ENCODE measurements at places on chromosomes 11 and 22.

GRCh38 chr11:15146271-15147003 is 31.7 kb downstream of the INSC start:
- no peak for DNase-seq

DNA sequence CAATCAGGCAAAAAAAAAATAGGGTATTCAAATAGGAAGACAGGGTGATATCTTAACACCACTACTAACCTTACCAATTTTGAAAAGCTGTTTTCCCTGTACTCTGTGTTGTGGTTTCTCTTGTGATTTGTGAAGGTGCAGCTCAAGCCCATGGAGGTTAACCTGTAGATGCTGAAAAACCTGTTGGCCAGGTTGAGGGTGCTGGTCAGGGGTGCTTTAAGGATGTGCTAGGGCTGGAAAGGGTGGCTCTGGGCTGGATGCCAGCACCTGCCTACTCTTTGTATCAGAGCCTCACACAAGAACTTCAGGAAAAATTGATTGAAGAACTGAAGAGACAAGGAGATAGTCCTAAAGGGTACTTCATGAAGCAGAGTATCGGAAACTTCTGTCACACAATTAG is 18.3 kb upstream of the OR5M8 start:
- DNase-seq = no peak

DNA sequence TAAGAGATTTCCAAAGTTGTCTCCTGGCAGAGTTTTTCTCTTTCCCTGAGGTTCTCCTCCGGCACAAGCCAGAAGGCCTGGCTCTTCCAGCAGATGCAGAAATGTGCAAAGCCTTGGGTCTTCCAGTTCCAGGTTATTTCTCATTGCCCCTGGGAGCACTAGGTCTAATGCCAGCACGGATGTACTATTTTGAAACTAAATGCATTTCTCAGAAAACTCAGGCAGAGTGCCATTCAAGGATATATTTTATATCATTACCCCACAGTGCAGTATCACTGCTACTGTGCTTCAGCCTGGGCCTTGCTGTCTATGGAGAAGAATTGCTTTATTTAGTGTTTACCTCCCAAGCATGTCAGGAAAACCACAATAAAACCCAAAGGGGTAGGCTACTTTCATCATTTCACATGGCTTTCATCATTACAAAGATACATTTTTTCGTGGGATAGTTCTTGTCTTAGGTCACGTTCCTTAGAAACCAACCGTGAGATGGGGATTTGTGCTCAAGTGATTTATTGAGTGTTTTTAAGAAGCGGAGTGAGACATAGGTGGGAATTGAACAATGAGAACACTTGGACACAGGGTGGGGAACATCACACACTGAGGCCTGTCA is 22.4 kb upstream of the FZD4 start:
- no peak for DNase-seq

- DNase-seq = no peak
Observed at GRCh38 chr11:70305501-70305900, 35.0 kb downstream of the PPFIA1 start.

DNA sequence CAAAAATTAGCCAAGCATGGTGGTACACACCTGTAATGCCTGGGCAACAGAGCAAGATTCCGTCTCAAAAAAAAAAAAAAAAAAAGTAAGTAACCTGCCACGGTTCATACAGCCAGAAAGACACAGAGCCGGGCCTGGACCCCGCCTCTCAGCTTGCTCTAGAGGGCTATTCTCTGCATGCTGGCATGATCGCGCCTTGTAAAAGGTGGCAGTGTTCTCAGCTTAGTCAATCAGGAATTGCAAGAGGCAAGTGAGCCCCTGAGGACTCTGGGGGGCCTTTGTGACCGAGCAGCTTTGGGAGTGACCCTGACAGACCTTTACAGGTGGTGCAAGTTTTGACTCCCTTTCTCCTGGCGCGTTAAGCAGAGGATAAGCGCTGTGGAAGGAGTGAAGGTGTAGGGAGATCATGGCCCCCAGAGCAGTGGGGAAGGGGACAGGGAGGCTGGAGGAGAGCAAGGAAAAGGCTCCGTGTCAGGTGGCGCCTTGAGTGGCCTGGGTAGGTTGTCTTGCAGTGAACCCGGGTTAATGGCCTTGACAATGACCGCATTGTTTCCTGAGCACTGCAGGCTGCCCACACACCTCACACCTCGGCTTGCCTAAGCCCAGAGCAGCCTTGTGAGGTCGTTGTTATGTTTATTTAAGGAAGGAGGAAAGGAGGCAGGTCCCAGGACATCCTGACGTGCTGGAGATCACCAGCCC is 48.9 kb downstream of the CDPF1 start:
- DNase-seq = no peak

DNA sequence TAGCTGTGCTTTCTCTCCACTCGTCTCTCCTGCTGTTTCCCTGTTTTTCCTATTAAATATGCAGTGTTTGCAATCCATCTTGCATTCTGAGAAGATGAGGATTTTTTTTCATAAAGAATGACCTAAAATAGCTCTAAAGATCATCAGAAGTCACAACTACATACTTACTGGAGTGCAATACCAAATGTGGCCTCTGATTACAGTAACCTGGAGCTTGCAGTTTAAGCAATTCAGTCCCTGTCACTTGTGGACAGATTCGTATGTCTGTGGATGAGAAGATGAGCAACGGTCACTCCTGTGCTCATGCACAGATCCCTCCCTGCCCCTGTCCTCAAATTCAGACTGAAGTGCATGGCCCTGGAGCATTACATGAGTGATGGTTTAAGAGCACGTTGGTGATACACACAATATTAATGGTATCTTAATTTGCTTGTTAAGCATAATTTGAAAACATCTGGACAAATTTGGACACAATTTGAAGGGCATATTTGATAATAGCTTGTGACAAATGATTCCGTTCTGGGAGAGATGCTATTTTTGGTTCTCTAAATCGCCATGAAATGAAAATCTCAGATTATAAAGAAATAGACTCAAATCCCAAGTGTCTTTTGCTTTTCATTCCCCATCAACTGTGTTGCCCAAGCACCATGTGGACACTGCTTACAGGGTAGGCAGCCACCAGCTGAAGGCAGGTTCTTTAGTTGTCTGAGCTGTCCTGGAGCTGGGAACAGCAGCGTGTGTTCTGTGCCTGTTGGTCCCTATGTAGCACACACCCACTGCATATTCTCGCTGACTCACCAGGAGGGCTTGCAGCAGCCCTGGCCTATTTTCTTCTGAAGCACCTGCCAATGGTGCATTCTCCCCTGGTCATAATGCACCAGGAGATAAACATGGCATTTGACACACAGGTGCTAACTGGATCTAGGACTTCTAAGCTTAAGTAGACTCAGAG is 32.6 kb upstream of the PRAME start:
- no peak for DNase-seq

DNA sequence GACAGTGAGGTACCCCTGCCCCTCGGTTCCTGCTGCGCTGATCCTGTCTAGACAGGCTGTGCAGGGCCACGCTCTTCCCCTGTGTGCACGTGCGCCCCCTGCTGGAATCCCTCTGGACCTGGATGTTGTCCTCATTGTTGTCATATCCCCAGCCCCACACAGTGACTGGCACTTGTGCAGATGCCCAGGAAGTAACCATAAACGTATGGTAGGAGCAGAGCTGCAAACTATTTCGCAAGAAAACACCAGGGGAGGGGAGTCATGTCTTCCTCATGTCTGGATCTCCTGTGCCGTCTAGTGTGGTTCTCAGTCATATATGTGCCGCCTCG is 114.7 kb downstream of the CRYBB2 start:
- DNase-seq = no peak

- DNase-seq = no peak
Observed at GRCh38 chr11:113329725-113330124, 15.3 kb downstream of the TTC12 start.

DNA sequence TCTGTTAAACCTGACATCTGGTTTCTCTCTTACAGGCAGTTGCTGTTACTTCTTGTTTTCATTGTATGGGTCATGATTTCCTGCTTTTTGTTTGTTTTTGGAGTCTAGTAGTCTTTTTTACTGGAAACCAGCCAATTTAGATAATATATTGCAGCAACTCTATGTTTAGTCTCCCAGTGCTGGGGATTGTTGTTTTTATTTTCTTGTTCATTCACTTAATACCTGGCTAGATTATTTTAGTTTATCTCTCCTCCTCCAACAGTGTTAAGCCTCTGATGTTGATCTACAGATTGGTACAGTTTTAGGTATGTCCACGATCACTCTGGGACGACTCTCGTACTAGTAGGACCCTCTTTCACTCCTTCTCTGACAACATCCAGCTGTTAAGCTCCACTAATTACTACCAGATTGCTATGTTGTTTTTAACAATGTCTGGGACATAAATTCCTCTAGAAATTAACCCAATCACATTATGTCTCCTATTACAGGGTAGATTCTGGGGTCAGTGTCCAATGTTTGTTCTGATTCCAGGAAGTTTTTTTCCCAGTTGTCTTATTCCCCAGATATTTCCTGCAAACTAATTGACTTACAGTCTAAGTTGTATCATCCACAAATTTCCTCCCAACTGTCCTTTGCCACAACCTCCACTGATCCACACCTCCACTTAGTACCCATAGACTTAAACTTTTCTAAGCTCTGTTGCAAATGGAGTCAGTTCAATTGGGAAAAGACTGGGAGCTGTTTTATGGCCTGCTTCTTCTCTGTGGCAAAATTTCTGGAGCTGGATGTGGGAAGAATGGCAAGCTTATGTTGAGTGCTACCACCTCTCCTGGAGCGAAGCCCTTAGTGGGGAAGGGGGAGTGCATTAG is 1280.6 kb upstream of the CNTN5 start:
- no peak for DNase-seq

DNA sequence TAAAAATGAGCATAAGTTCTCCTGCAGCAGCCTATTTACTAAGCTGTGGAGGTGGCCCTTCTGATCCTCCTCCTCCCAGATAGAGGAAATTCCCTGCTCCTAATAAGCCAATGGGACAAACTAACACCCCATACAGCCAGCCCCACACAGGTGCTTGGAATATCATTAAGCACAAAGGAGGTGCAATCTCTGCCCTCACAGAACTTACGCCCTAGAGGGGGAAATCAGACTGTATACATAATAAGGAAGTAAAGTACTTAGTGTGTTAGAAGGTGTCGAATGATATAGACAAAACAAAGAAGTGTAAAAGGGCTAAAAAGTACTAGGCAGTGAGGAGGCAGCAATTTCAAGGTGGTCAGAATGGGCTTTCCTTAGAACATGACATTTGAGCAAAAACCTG is 5.8 kb downstream of the MS4A12 start:
- no peak for DNase-seq

DNA sequence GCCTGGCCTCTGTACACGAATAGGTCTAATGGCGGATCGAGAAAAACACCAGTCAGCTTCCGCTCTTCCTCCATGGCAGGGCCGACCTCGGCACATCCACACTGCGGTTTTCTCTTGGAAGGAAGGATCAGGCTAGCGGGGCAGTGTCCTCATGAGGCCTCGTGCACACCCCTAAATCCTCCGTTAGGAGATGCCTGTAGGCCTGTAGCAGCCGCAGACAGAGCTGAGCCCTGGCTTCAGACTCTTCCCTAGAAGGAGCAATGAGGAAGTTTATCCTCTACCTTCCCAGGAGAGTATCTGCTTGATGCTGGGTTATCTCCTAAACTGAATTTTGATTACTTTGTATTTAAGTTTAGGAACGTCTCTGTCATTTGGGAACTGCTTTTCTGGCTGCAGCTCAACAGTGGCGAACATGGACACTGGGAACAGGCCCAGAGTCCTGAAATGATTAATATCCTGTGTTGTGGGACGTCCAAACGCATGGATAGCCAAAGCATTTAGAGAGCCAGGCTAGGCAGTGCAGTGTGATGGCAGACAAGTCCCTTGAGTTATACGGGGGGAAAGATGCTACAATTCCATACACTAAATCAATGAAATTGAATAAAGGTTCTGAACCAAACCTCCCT is 16.5 kb upstream of the BMAL1 start:
- no peak for DNase-seq

DNA sequence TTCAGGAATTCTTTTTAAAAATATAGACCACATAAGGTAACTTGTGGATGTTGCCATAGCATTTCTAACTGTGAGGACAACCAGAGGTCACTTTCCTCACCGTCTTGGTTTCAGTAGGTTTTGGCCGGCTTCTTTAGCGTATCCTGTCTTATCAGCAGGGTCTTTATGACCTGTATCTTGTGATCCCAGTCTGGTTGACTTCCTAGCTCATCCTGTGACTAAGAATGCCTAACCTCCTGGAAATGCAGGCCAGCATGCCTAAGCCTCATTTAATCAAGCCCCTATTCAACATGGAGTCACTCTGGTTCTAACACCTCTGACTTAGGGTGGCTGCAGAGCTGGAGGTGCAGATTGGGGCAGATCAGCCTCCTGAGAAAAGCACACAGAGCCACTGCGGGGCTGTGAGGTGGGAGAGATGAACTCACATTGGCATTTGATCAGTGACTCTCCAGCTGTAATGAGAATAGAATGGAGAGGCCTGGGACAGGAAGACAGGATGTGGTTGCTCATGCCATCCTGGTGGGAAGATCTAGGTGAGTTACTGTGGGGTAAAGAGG is 41.1 kb upstream of the TOP3B start:
- no peak for DNase-seq

GRCh38 chr11:108698844-108699642 is 34.2 kb downstream of the DDX10 start:
- no peak for DNase-seq

- no peak for DNase-seq
Observed at GRCh38 chr11:31558001-31558400, 48.4 kb downstream of the ELP4 start.

- no peak for DNase-seq
Observed at GRCh38 chr11:2401436-2401984, 960 bp downstream of the TSSC4 start.

GRCh38 chr22:23753385-23753784 is 840 bp downstream of the VPREB3 start:
- no peak for DNase-seq
